ENCODE measurements at places on chromosomes 11 and 22.

DNA sequence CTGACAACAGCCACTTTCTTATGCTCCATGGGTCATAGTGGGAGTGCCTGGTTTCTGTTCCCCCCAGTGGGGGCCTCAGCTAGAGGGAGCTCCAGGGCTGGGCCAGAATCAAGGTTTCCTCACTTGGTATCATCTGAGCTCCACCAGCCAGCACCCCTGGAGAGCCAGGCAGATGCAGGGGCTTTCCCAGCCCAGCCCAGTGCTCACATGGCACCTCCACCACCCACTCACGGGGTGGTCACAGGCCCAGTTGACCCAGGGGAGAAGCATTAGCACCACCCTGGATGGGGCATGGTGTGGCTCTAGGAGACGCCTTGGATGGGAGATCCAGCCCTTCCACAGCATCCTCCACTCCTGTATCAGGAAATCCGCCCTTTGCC lies 24.1 kb upstream of the WNT7B start:
- no peak for DNase-seq

GRCh38 chr11:36292311-36292722 lies 3.1 kb upstream of the COMMD9 start:
- no peak for DNase-seq

DNA sequence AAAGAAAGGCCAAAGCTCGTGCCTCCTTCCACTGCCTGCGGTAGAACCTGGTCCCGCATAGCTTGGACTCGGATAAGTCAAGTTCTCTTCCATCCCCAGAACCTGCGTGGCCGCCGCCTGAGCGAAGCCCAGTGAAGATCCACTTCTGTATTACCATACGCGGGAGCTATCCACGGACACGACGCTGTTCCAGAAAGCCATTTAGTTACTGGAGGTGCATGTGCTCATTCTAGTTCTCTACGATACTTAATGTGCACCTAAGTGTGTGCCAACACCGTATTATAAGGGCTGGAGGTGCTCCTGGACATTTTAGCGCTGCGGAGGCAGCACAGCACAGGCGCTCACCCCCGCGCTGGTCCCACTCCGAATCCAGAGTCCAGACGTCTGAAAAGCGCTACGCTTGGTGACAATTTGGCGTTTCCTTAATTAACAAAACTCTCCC lies 1.4 kb downstream of the WT1 start:
- DNase-seq, result no peak

DNA sequence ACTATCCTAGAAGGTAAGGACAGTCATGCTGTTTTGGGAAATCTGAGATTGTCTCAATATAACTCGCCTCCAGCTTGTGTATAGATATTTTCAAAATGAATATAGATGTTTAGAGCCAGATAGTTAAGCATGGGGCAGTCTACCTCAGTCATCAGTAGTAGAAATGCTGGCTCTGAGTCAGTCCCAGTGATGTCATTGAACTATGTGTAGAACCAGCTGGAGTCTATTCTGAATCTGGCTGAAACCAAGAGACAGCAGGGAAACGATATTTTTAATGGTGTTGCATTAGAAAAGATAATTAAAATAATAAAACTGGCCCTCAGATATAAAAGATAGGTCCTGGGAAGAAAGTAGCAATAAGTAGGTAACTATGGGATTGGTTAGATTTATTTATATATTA lies 25.9 kb downstream of the PIWIL4 start:
- no peak for DNase-seq

DNA sequence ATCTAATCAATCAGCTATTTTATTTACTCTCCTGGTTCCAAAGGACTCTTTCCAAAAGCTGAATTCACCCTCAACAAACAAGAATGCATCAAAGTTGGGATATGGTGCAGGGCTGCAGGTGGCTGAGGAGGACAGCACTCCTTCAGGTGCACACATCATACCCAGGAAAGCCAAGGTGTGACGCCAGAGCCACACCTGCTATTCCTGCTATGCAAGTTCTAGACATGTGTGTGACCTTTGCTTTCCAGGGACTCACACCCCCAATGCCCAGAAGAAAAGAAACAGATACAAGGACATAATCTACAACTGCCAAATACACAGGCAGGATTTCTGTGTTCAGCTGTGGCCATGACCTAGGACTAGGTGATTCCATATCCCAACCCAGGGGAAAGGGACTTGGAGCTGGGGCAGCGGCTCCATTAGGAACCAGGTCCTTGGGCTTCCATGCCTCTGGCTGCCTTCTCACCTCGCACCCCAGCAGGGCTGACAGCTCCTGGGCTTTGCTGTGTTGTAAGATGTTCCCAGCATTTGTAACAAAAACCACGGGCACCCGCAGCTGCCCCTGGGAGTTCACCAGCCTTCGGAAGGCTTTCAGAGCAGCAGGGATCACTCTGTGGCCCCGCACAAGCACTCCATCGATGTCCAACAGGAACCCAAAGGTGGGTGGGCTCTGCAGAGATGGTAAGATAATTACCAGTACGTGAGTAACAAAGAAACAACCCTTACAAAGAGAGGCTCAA lies 9.8 kb downstream of the HDHD5 start:
- no peak for DNase-seq

DNA sequence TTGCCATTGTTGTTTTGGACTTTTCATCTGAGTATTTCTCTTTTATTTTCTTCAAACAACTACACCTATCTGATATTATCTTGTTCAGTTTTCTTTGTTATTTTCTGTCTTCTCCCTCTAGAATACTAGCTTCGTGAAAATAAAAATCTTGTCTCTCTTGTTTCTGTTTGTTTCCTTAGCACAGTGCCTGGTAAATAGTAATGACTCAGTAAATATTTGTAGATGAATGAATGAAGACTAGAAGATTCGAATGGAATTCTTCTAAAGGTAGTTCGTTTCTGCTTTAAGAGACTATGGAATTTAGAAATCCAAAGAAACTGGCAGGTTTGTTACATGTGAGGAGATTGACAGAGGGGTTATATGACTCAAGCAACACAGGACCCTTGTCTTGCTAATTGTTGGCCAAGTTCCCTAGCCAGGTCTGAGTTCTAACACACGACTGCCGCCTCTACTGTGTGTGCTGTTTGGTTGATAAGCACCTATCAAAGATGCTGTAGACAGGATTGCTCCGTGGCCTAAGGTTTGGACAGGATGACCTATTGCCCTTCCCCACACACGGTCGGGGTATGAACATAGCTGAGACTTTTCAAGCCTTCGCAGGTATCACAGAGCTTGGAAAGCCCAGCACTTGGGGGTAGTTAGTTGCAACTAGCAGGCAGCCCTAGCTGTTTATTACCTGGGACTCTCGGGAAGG lies 831 bp upstream of the TMEM135 start:
- no peak for DNase-seq

DNA sequence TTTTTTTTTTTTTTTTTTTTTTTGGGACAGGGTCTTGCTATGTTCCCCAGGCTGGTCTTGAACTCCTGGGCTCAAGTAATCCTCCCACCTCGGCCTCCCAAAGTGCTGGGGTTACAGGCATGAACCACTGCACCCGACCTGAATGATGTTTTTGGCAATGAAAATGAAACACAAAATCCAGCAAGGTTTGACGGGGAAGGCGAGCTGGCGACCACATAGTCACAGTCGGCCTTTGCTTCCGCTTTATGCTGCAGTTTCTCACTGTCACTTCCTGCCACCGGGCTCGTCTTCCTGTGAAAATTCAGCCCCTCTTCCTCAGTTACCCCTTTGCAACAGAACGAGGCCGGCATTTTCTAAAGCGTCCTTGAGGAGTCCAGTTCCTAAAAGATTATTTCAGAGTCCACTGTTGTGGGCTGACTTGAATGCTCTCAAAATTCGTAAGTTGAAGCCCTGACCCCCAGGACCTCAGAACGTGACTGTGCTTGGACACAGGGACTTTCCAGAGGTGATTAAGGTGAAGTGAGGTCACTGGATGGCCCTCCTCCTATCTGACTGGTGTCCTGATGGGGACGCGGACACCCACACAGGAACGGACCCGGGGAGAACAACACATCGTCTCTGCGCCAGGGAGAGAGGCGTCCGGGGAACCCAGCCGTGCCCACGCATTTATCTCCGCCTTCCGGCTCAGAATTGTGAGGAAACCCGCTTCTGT lies 2.9 kb upstream of the BID start:
- no peak for DNase-seq

DNA sequence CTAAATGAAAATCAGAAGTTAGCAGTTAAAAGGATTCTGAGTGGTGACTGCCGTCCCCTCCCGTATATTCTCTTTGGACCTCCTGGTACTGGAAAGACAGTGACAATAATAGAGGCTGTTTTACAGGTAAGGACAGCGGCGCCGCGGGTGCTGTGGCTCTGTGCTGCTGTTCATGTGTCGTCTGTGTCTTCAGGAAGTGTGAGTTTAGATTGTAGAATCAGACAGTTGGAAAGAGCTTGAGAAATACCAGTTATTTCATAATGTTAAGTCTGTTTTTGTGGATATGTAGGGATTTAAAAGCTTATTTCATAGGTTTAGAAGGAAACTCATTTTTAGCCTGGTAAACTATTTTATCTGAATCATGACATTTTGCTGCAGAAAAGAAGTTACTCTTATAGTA lies 27.4 kb upstream of the PANX2 start:
- no peak for DNase-seq

GRCh38 chr11:59647245-59647980 lies 21.4 kb downstream of the PATL1 start:
- DNase-seq, result no peak

DNA sequence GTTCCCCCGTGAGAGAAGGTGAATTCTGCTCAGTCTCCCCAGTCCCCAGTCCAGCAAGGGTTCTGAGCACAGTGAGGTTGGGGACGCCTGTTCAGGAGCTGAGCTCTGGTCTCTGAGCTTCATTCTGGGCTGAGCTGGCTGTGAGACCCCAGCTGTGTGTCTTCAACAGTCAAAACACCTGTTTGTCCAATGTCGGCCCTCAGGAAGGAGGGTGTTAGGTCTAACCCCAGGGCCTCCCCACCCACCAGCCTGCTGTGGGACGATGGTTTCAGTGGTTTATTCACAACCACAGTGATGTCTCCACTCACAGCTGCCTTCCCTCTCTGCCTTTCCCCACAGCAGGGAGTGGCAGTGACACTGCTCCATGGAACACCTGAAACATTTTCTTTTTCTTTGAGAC lies 1282.9 kb downstream of the TBC1D22A start:
- DNase-seq, result no peak

DNA sequence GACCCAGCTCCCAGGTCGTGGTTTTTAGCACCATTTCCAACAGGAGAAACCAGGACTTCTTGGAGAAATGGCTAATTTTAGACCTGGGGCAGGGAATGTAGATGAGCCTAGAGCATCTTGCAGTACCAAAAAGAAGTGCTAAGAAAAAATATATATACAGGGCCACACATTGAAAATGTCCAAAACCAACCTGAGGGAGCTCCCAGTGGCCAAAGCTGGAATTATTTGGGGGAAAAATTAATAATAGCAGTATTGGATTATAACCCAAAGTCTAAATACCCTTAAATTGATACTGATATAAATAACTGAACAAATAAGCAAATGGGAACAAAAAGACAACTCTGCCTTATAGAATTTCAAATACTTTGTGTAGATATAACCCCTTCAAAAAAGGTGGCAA lies 108.0 kb downstream of the PARVA start:
- DNase-seq, result no peak

DNA sequence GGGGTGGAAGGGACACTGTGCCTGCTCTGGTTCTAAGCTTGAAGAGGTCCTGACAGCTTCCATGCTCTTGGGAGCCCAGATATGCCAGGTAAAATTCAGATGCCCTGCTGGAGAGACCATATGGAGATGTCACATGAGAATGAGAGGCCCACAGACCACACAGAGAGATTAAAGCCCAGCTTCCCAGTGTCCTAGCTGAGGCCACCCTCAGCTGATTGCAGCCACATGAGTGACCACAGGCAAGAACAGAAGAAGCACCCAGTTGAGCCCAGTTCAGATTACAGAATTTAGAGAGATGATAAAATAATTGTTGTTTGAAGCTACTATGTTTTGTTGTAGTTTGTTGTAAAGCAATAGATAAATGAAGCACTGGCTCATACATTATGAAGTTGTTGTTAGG lies 14.4 kb upstream of the PVALB start:
- no peak for DNase-seq

DNA sequence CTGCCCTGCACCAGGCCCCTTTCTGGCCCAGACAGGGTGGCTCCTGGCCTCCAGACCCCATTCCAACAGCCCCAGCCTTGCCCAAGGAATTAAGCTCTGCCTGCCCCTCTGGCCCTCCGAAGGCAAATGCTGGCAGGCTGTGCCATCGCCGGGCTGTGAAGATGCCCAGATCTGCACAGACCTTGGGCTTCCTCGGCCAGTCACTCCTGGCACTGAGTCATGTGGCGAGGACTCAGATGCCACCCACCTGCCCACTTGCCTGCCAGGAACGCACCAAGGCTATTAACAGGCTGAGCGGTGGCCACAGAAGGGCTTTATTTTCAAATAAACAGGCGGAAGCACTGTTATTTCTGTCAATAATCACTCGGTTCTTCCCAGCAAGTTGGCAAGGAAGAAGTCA lies 50.3 kb upstream of the TTLL12 start:
- DNase-seq, result no peak

GRCh38 chr11:132704781-132705375 lies 827.4 kb downstream of the OPCML start:
- DNase-seq, result no peak

- no peak for DNase-seq
These were observed 251.2 kb downstream of the TENM4 start for GRCh38 chr11:79189601-79190000.

GRCh38 chr22:29393019-29393608 lies 4.7 kb upstream of the AP1B1 start:
- no peak for DNase-seq

GRCh38 chr11:123654566-123655081 lies at the start of gene SCN3B:
TSS of gene SCN3B (minus strand) at chr11:123654624. CDS start at chr11:123653801, 823 bp downstream.
- DNase-seq, result peak; percentile 48

GRCh38 chr11:124920870-124921609 lies 2.0 kb downstream of the HEPN1 start:
- no peak for DNase-seq

DNA sequence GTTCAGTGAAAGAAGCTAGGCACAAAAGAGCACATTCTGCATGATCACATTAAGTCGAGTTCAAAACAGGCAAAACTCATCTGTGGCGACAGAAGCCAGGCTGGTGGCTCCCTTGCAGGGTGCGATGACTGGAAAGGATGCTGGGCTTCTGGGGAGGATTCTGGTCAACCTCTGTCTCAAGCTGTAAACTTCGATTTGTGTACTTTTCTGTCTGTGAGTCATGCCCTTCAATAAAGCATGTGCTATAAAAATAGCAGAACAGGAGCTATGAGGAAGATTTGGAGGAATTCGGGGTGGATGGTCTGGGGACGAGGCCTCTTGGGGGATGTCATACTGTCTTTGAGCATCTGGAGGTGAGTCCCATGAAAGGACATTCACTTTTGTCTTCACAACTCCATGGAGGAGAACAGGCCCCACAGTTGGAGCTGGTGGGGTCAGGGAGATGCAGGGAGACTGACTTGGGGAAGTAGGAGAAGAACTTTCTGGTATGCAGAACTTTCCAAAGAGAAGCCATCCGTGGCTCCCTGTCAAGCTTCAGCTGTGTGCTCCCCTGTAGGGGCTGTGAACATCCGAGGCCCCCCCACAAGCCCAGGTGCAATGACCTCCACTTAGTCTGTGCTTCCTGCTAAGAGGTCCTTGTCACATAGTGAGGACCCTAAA lies 77.8 kb upstream of the LINC01488 start:
- DNase-seq, result no peak

GRCh38 chr11:35277827-35278226 lies 138.9 kb downstream of the CD44 start:
- DNase-seq, result no peak

- no peak for DNase-seq
These were observed 10.2 kb downstream of the MN1 start for GRCh38 chr22:27791159-27791858.

- DNase-seq, result no peak
These were observed 68.1 kb upstream of the PHF21B start for GRCh38 chr22:45077826-45078334.
